ENCODE measurements at places on chromosomes 7 and 10.

- no peak for DNase-seq
Measured at GRCh38 chr7:123432601-123433000, 101.8 kb downstream of the IQUB start.

- DNase-seq = no peak
Measured at GRCh38 chr10:97596101-97597082, 6.9 kb downstream of the C10orf62 start.

GRCh38 chr7:5177060-5177459, 13.0 kb upstream of the WIPI2 start:
- no peak for DNase-seq

DNA sequence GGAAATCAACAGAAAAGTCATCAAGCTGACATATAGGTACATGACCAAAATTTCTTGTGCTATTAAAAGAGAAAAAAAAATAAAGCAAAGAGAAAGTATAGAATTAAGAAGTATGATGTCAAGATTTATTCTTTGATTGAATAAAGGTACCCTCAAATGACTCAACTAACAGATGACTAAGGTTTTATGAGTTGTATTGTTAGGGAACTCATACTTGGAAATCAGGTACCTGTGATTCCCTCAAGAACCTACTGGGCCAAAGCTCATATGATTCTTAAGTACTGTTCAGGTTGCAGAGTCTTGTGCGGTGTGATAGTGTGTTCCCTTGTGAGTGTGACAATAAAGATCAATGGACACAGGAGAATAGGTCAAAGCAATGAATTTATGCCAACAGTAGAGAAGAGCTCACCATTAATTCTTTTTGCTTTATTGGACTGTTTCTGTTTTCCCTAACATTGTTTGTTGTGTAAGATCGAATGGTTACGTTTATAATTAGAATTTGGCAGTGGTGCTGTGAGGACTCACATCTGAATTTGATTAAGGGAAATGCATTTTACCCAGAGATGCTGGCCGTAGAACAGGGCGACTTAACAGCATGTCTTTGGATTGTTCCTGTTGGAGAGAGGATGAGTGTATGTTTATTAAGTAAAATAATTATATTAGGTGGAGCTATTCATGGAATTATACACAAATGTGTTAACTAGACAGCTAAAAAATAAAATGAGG, 293.2 kb upstream of the SEMA3D start:
- no peak for DNase-seq

GRCh38 chr10:23643111-23643780, 204.4 kb downstream of the OTUD1 start:
- DNase-seq = no peak

- no peak for DNase-seq
Measured at GRCh38 chr7:90224195-90224594, 12.7 kb downstream of the STEAP2 start.

GRCh38 chr10:121524157-121524817, 74.0 kb downstream of the FGFR2 start:
- no peak for DNase-seq

DNA sequence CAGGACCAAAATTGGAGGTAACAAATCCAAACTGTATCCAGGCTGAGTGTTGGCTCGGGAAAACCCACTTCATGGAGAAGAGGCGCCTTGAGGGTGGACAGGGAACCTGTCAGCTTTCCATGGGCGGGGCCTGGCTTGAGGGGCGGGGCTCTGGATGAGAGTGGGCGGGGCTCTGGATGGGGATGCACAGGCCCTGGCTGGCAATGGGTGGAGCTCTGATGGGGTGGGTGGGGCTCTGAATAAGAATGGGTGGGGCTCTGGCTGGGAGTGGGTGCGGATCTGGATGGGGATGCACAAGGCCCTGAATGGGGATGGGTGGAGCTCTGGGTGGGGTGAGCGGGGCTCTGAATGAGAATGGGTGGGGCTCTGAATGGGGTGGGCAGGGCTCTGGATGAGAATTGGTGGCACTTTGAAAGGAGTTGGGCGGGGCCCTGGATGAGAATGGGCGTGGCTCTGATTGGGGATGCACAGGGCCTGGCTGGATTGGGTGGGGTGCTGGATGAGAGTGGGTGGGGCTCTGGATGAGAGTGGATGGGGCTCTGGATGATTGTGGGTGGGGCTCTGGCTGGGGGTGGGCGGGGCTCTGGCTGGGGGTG, 96.6 kb upstream of the NPTX2 start:
- DNase-seq = no peak

- DNase-seq = no peak
Measured at GRCh38 chr10:75654772-75655171, 223.3 kb downstream of the LRMDA start.

DNA sequence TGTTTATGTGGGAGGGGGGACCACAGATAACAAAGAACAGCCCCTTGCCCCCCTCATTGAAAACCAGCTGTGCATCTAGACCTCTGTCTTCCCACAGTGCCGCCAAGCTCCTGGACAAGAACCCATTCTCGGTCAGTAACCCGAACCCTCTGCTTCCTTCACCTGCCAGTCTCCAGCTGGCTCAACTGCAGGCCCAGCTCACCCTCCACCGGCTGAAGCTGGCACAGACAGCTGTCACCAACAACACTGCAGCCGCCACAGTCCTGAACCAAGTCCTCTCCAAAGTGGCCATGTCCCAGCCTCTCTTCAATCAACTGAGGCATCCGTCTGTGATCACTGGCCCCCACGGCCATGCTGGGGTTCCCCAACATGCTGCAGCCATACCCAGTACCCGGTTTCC, 91.0 kb upstream of the PDCD4 start:
- no peak for DNase-seq

DNA sequence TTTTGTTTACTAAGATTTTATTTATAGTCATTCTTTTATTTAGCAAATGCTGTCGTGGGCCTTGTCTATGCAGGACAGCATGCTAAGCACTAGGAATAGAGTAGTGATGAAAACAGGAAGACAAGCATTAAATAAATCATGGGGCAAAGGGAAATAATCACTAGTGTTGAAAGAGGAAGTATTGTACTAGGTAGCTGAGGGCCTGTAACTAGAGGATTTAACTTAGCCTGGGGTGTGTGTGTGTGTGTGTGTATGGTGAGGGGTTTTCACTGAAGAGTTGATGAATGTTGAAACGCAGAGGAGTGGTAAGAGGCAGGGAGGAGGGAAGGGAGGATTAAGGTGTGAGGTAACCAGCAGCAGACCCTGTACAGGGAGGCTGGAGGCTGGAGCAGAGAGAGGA, 446.4 kb downstream of the SDK1 start:
- DNase-seq = no peak

- DNase-seq = no peak
Measured at GRCh38 chr7:29865526-29865925, 59.2 kb downstream of the WIPF3 start.

DNA sequence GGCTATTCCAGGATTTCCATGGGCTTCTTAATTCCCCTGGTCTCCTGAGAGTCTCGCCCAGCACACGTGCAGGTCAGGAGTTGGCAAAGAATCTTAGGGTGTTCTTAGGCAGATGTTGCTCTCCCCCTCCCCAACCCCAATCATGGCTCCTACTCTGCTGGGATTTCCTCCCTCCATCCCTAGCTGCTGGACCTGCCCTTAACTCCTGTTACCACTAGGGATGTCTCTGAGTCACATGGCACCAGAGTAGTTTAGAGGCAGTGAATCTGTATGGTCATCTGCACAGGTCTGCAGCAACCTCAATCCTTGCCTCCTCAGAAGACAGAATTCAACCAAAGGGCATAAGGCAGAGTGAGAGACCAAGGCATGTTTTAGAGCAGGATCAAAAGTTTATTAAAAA, 51.8 kb upstream of the CHST3 start:
- no peak for DNase-seq

- no peak for DNase-seq
Measured at GRCh38 chr7:80141376-80141775, 6.7 kb downstream of the GNAI1 start.

DNA sequence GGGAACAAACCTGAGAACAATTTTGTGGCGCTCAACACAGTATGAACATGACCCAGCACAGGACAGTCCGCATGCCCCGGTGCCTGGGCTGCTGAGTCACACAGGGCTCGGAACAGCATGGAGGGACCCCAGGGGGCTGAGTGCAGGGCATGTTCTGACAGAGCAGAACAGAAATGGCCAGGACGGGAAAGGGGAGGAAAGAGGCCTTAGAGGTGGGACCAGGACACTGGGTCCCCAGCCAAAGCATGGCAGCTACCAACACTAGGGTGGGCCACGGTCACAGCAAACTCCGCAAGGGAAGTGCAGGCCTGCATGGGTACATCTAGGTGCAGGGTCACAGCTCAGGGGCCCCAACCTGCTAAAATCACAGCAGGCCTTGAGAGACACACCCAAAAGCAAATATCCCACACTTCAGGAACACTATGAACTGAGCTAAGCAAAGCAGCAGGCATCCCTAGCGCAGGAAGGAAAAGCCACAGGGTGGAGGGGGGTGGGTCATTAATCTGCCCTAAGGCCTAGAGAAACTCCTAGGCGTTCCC, 5.6 kb downstream of the IMPDH1 start:
- no peak for DNase-seq

GRCh38 chr10:117259279-117259678, 18.4 kb downstream of the SLC18A2 start:
- DNase-seq = no peak

- no peak for DNase-seq
Measured at GRCh38 chr10:12704488-12704887, 297.0 kb downstream of the CCDC3 start.

DNA sequence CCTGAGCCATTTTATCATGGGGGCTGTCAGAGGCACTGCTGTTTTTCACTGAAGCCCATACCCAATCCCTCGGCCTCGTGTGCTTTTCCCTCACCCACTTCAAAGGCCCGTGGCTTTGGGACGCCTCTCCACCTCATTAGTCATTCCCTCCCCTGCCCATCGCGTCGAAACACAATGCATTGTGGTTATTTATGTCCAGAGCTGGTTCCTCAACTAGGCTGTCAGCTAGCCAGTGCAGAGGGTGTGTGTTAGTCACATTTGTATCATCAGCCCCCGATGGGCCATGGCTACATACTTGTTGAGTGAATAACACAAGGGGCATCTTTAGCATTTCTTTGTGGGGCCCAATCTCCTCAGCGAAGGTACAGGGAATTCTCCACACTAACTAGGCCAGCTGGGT, 3.8 kb upstream of the CRCP start:
- no peak for DNase-seq

- no peak for DNase-seq
Measured at GRCh38 chr7:94055963-94056362, 51.8 kb upstream of the BET1 start.

GRCh38 chr7:45178241-45179225, 20.9 kb downstream of the RAMP3 start:
- no peak for DNase-seq

- DNase-seq = no peak
Measured at GRCh38 chr10:47230482-47230881, 69.5 kb upstream of the GDF10 start.

- DNase-seq = peak; percentile 78
Measured at GRCh38 chr10:101014230-101014884, 14.7 kb downstream of the LZTS2 start.

DNA sequence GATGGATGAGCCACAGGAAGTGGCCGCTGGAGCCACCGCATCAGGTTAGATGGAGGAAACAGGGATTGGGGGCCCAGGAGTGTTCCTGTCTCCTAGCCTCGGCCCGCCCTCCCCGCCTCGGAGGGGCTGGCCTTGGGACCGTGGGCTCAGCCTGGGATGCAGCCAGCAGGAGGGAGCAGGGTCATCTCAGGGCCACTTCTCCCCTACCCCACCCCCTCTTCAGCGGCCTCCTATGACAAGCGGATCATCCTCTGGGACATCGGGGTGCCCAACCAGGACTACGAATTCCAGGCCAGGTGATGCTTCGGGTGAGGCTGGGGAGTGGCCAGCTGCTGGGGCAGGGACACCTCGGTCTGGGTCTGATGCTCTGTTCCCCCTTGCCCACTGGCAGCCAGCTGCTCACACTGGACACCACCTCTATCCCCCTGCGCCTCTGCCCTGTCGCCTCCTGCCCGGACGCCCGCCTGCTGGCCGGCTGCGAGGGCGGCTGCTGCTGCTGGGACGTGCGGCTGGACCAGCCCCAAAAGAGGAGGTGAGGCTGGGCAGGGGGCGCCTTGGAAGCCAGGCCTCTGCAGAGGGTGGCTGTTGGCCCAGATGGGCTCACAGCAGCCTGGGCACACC, 4.7 kb downstream of the LRWD1 start:
- no peak for DNase-seq

GRCh38 chr10:22693371-22693784, 21.0 kb downstream of the PIP4K2A start:
- DNase-seq = peak; percentile 25

DNA sequence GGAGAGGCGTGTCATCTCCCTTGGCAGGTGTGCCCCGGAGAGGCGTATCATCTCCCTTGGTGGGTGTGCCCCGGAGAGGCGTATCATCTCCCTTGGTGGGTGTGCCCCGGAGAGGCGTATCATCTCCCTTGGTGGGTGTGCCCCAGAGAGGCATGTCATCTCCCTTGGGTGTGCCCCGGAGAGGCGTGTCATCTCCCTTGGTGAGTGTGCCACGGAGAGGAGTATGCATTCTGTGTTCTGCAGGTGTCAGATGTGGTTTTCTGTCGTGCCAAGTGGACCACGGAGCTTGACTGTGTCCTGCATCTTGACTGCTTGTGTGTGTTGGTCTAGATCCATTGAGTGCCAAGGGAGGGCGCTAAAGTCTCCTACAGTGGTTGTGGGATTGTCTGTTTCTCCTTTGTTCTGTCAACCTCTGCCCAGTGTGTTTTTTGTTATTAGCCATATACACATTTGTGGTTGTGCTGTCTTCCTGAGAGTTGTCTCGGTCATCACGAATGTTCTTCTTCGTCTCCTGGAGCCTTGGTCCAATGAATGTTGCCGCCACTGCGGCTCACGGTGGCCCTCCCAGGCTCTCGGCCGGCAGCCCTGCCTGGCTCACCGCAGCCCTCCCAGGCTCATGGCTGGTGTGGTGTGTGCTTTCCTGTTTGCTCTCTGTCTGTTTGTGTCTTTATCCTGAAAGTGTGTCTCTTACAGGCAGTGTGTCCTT, 96.8 kb downstream of the INPP5A start:
- no peak for DNase-seq

DNA sequence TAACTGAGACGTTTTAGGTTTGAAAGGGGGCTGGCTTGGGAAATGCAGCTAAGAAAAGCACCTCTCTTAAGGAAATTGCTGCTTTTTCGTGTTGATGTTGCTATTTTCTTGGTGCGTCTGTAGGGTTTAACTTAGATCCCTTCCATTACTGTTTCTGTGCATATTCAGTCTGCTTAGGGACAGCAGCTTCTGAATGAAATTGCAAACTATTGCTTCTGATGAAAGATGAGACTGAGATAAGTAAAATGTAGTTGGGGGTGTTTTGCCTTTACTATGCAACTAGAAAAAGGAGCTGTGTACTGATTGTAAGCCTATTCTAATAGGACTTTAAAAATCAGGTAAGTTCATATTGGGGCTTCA, 772 bp downstream of the HDAC9 start:
- no peak for DNase-seq

GRCh38 chr10:58384095-58384494, 1.1 kb upstream of the TFAM start:
- no peak for DNase-seq

GRCh38 chr10:98270073-98270740, 2.2 kb upstream of the LOXL4 start:
- no peak for DNase-seq

- no peak for DNase-seq
Measured at GRCh38 chr10:7773845-7774801, 13.7 kb downstream of the KIN start.

GRCh38 chr10:45239642-45240041, 75.8 kb downstream of the OR13A1 start:
- DNase-seq = no peak

- no peak for DNase-seq
Measured at GRCh38 chr7:730501-731439, 3.7 kb upstream of the PRKAR1B start.
